Mesenchymal stem cell (in vitro differentiated cells and primary cell): ENCODE measurements at places on chromosomes 3 and 15.
A peak's percentile ranks its signal among the peaks of the same experiment; 100 is the strongest.

- DNase-seq, result no peak
Observed at GRCh38 chr3:197350446-197350845, 52.0 kb upstream of the DLG1 start.

DNA sequence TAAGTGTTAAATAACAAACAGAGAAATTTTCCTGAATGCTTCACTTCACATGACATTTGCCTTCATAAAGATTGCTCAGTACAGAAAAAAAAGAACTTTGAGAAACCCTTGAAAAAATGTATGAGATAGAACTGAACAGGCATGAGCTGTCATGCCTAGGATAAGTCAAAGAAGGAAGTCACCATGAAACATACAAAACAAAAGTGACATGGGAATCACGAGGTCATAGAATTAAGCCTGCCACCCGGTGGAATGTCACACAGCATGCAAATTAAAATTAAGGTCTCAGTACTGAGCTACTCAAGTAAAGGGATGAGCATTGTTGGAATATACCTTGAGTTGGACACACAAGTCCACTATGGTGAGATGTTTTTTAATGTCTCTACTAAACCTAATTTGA, 652.5 kb upstream of the NECTIN3 start:
- peak; percentile 11 for DNase-seq

DNA sequence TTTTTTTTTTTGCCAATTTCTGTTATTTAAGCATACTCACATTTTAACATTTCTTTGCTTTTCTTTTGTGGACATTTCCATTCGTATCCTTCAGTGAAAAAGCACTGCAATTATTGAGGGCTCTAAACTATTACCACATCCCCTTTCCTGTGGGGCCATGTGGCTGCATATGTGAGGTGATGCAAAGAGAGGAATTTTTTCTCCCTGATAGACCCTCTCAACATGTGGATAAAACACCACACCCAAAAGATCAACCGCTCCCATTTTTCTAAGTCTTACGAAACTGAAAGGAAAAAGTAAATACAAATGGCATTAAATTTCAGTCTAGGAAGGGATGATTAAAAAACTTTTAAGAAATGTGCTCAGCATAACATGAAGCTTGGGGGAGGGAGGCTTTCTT, 68.8 kb downstream of the DNAJC13 start:
- no peak for DNase-seq

DNA sequence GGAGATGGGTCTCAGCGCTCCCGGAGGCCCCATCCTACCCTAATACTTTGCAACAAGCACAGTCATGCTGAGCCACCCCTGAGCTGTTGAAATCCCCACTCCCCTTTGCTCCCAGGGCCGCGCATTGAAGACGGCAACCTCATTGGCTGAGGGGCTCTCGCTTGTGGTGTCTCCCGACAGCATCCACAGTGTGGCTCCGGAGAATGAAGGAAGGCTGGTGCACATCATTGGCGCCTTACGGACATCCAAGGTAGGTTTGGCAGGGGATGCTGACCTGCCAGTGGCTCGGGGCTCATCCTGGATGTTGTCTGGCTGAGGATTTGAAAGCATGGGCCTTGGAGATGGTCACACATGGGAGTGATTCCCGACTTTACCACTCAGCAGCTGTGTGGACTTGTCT, 5.9 kb downstream of the TMEM43 start:
- no peak for DNase-seq

GRCh38 chr3:124097362-124098131, 105.6 kb upstream of the ROPN1 start:
- DNase-seq, result no peak

GRCh38 chr3:188106887-188107830, 46.8 kb upstream of the LPP start:
- DNase-seq, result no peak

GRCh38 chr15:87778358-87778757, 478.2 kb downstream of the NTRK3 start:
- DNase-seq, result no peak

GRCh38 chr15:77327168-77327567, 92.7 kb downstream of the PEAK1 start:
- DNase-seq, result no peak

DNA sequence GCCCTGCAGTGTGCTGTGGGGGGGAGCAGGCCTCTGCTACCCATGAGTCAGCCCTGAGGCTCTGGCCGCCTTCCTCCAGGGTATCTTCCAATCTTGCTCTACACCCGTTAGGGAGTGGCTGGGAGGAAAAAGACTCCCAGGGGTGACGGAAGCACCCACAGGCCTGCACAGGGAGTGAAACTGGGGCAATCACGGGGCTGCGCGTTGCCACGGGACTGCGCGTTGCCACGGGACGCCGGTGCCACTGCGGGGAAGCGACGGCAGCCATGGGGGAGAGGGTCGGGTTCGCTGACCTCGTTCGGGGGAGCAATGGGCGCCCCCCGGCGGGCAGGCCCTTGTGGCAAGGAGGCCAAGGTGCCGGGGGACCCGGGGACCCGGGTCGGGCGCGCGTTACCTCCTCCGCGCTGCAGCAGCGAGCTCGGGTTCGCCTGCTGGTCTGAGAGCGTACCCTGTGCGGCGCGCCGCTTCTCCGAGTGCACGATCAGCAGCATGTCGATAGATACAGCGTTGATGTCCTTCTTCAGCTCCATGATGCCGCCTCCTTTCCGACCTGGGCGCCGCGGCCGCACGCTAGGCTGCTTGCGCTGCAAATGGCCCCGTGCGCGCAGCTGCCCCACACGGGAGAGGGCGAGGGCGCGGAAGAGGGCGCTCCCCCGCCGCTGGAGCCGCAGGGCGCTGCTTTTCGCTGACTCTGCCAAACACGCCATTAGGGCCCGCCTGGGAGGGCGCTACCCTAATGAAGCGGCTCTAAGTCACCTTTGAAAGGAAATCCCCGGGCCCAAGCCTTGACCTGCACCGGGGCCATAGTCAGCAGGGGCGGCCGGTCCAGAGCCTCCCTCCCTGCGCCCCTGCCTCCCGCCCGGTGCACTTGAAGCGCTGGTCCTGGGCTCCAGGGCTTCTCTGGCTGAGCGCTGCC, at the start of gene KY:
TSS of gene KY (minus strand) at position 592 of the 916 bp plus-strand sequence. CDS start at position 530, 62 bp downstream.
- DNase-seq, result peak; percentile 5

DNA sequence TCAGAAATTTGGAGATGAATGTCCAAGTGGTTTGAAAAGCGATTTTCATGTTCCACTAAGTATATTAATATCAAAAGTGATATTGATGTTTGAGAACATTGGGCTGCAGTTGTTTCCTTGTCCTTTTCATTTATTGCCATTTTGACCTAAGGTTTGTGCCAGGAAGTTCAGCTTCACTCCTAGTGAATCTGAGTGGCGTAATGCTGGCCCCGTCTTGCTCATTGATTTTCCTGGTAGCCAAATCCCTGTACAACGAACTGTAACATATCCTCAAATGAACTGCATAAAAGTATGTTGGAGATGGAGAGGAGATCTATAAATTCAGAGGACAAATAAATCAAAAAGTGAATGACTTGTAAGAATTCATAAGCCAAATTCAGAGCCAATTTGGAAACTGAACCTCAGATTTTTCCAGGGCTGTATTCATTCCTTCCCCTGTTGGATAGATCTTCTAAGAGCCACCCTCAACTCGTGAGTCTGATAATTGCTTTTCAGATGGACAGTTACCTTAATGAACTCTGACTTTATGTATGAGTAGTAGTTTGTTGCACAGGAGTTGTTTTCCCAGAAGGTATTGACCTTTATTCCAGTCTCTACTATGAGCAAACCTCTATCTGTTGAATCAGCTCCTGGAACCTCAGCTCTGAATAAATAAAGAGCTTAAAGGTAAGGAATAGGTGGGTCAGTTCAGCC, 72.8 kb downstream of the ITPR1 start:
- no peak for DNase-seq

DNA sequence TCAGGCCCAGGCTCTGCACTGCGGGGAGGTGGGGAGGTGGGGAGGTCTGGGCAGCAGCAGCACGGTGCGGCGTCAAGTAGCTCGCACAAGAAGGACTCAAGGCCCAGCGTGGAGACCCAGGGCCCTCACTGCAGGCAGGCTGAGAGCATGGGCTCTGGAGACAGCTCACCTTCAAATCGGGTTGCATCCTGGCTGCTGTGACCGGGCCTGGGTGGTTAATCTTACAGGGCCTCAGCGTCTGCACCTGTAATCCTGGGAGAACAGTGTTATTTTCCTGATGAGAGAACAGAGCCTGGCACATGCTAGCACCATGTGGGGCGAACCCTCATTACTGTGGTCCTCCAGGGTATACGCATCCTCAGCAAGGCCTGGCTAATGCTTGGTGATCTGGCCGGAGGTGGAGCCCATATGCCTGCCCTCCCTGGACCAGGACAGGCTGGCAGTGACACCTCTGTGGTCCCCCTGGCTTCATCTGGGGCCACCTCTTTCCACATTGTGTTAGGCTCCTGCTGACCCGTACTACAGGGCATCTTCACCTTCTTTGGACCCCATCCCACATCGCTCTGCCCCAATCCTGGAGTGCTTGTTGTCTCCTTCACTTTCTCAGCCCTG, 55.5 kb downstream of the RGMA start:
- no peak for DNase-seq

DNA sequence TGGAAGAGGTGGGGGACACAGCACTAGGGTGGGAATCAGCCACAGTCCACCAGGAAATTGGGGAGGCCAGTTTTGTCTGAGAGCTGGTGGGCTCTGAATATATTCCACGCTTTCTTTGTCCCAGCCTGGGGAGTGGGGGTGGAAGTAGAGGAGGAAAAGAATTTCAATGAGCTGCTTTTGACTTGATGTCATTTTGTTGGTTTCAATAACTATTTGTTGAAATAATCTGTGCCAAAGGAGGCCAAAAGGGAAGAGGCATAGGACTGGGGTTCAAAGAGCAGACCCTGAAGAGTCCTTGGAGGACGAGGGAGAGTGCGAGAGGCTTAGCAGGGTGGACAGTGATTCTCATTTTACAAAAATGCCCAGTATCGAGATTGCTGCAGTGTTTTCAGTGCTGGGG, 262.3 kb downstream of the SHQ1 start:
- no peak for DNase-seq

GRCh38 chr3:188914552-188914951, 257.2 kb upstream of the TPRG1 start:
- peak; percentile 89 for DNase-seq

DNA sequence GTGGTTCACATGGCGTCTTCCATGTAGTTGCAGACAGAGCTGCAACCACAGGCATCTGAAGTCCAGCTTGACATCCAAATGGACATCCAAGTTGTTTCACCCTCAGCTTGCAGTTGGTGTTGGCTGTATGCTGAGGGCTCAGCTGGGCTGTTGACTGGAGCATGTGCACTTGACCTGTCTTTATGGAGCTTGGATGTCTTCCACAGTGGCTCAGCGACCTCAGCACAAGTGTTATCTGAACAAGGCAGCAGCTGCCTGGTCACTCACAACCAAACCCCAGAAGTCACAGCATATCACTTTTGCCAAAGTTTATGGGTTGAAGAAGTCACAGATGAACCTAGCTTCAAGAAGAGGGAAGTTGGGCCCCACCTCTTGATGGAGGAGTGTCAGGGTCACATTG, 92.9 kb downstream of the TPRA1 start:
- no peak for DNase-seq

- no peak for DNase-seq
Observed at GRCh38 chr3:117629505-117629904, 919.9 kb downstream of the TUSC7 start.
